ENCODE measurements at places on chromosomes 5 and 9. TPM values are rescaled to one million over a fixed set of nuclear protein-coding genes. Genes with fewer than 3 reads are reported as not detected.

The HACD4 gene
- 2.8 TPM for total RNA-seq

The TPM2 gene
- total RNA-seq = 290 TPM

The HRH2 gene
- total RNA-seq = 0.06 TPM

- DNase-seq = no peak
These were observed 48.1 kb downstream of the NSUN2 start for GRCh38 chr5:6584727-6585126.

DNA sequence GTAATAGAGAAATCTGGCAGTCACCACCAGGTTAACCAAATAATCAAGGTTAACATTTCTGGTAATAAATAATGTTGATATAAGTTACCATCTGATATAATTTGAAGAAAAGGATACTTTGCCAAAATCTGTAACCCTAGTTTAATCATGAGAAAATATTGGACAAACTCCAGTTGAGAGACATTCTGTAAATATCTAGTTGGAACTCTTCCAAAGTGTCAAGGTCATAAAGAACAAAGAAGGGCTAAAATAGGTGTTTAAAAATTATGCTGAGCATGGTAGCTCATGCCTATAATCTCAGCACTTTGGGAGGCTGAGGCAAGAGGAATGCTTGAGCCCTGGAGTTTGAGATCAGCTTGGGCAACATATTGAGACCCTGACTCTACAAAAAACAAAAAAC, 253.3 kb downstream of the MRPS30 start:
- no peak for DNase-seq

DNA sequence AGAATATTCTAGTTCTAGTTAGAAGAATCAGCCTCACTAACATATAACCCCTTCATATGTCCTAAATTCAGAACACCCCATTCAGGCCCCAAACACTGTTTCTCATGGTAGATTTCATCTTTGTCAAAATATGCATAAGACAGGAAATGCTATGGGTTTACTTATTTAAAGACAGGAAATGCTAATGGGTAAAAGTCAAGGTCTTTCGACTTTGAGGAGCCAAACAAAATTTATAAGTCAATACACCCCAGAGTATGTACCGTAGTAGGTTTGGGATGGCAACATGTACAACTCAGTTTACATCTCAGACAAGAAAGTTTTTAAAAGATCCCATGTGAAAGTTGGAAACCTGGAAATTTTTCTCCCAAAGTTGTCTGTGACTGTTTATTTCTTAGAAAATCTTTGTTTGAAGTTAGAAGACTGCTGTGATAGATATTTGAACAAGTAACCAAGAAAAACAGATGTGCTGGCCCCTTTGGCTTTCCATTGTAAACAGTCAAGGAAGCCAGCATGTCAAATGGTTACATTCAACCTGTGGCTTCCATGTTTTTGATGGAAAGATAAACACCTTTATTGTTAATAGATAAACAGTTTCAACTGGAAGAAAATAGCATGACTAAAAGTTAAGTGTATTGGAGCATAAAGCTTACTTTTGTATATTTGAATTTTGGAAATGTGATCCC, 102.2 kb downstream of the INIP start:
- DNase-seq = no peak

GRCh38 chr9:104826911-104827310, 63.0 kb downstream of the NIPSNAP3B start:
- DNase-seq = no peak

DNA sequence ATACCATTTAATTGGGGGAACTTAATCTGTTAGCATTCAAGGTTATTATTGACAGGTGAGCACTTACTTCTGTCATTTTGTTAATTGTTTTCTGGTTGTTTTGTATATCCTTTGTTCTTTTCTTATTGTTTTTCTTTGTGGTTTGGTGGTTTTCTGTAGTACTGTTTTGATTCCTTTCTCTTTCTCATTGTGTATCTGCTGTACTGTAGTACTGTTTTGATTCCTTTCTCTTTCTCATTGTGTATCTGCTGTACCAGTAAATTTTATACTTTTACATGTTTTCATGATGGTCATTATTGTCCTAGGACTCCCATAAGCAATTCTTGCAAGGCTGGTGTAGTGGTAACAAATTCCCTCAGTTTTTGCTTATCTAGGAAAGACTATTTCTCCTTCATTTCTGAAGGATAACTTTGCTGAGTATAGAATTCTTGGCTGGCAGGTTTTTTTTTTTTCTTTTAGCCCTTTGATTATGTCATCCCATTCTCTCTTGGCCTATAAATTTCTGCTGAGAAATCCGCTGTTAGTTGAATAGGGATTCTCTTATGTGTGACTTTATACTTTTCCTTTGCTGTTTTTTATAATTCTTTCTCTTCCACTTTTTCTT, 24.1 kb upstream of the CACNA1B start:
- DNase-seq = no peak

DNA sequence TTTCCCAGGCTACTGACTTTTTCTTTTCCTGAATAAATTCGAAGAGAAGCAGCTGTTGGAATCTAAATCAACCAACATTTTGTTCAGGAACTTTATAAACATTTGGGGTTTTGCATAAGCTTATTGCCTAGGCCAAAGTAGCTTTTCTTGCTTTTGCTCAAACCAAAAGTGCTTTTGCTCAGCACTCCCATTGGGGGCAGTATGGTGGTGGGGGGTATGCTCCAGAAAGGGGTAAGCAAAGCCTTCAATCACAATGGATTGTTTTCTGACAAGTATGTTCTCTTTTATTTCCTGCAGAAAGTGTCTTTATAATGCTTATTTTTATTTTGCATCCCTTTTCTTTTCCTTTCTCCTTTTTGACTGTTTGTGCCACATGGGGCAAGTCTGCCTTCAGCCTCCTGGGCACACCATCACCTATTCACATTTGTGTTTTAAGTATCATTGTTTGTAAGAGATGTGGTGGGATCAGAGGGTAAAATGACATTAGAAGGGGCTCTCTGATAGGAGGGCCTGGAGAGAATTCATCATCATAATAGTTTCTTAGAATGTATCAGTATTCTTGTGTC, 86.0 kb downstream of the PRDM6 start:
- DNase-seq = no peak
